Left renal cortex interstitium (tissue), 4 donors: ENCODE measurements at places on chromosomes 3 and 15. TPM values are rescaled to one million over a fixed set of nuclear protein-coding genes. Genes with fewer than 3 reads are reported as not detected.

ELL3 gene
- polyA plus RNA-seq: 3.2 TPM

RAB6B gene
- 15.8 TPM for polyA plus RNA-seq

CPNE9 gene
- polyA plus RNA-seq: 0.30 TPM

ADGRG7 gene
- 0.25 TPM for polyA plus RNA-seq

MEX3B gene
- 15.9 TPM for polyA plus RNA-seq

DNAH1 gene
- 6.7 TPM for polyA plus RNA-seq

BTLA gene
- polyA plus RNA-seq: 0.84 TPM

MDFIC2 gene
- not detected for polyA plus RNA-seq

SLC2A2 gene
- 9.7 TPM for polyA plus RNA-seq
